ENCODE measurements at places on chromosomes 3 and 15. TPM values are rescaled to one million over a fixed set of nuclear protein-coding genes. Genes with fewer than 3 reads are reported as not detected.

DNA sequence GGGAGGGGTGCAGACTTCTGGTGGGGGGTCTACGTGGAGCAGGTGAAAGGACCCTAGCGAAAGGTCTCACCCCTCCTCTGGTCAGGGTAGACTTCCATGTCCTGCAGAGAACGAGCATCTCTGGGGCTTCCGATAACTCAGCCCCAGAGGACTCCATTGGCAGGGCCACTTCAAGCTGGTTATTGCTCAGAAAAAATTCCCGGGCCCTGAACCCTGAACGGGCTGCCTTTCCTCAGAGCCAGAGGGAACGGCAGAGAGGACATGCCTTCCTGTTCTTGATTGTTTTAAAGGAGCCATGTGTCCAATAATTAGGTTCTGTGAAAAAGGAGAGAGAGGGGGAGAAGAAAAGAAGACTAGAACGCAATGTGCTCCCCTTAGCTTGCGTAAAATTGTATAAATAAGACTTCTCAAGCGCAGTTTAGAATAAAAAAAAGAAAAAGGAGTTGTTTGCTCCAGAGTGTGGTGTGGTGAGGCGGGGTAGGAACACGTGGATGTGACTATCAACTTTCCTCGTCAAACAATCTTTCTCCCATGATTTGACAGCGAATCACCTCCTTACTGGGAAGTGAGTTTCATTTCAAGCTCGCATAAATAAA, 193.4 kb upstream of the UBE2E1 start:
- no peak for DNase-seq

DNA sequence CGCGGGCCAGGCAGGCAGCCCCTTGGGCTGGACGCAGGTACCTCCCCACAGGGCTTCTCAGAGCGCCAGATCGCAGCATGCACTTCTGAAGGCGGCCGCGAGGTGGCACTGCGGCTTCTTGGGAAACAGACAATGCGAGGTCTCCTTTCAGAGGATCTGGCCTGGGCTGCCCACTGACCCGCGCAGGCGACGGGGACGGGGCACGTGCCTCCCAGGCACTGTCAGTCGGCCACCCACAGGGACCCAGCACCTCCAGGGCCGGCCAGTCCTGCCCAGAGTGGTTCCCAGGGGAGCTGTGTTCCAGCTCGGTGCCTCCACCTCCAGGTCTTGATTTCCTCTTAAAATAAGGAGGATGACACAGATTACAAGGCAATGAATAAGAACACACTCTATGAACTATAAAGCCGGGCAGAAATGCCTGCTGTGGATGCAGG, 24.4 kb upstream of the TXNRD3 start:
- peak; percentile 59 for DNase-seq

DNA sequence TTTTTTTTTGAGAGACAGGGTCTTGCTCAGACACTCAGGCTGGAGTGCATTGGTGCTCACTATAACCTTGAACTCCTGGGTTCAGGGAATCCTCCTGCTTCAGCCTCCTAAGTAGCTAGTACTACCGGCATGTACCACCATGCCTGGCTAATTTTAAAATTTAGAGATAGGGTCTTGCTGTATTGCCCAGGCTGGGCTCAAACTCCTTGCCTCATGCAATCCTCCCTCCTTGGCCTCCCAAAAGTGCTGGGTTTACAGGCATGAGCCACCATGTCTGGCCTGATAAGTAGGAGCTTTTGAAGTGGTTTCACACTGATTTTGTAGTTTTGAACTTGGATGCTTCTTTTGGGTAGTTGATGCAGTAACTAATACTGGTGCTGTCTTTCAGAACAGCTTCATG, 7.8 kb downstream of the MAP2K1 start:
- DNase-seq: no peak

DNA sequence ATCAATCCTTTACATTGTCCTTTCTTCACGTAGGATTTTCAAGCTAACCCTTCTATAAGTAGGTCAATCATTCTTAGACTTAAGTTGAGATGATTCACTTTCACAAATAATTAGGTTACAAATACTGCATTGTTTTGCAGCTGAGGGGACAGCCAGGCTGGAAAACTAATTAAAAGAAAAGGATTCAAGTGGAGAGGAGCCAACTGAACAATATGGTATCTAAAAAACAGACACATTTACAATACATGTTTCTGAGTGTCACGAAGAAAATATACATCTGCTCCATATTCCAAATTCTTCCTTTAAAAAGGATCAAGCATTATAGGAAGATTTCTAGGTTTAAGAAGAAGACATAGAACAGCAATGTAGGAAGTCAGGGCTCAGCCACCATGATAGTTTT, 70.2 kb downstream of the PEAK1 start:
- no peak for DNase-seq

FHIT gene
- total RNA-seq: 0.87 TPM

KBTBD8 gene
- 2.9 TPM for total RNA-seq

GRCh38 chr15:40251486-40252140, 12.8 kb downstream of the PAK6 start:
- no peak for DNase-seq

- DNase-seq: no peak
Measured at GRCh38 chr15:75850708-75851107, 7.5 kb downstream of the UBE2Q2 start.

GRCh38 chr3:182133752-182134151, 422.0 kb downstream of the SOX2 start:
- DNase-seq: no peak

- DNase-seq: no peak
Measured at GRCh38 chr3:152177757-152178156, 91.0 kb upstream of the MBNL1 start.

PYGO1 gene
- 7.8 TPM for total RNA-seq

- peak; percentile 18 for DNase-seq
Measured at GRCh38 chr3:170355738-170356595, 1.5 kb upstream of the SKIL start.

GRCh38 chr3:140428380-140428779, 249.5 kb upstream of the TRIM42 start:
- no peak for DNase-seq

GP9 gene
- total RNA-seq: not detected

DNA sequence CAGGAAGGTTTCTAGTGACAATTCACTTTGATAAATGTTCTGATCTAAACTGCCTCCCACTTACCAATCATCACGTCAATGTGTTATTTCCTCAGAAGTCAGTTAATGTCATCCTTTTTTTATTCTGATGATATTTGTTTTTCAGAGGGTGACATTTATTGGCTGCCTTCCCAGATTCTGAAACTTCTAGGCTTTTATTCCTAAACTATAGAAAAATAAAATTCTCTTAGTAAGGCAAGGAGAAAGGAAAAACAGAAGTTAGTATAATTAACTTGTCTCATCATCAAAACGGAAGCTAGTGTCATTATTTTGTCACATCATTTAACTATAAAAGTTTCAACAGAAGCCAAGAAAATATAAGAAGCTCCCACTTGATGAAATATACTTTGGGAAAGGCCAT, 100.0 kb upstream of the C3orf80 start:
- DNase-seq: no peak

DNA sequence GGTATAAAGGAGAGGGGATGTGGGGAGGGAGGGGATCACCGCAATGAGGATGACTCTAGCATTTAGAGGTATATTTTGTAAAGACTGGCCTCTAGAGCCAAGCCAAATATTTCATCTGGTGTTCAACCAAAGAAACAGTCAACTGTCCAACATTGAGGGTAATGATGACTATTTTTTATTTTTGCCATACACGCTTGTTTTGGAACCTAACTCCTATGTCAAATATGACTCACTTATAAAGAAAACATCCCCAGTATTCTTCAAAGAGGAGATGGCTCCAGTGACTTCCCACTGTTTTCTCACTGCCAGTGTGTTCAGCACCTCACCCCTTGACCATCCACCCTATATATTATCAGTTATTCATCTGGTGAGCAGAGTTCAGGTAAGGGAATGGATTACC, 77.3 kb downstream of the WNT5A start:
- no peak for DNase-seq

- no peak for DNase-seq
Measured at GRCh38 chr15:91940496-91941381, 87.2 kb downstream of the SLCO3A1 start.

DNA sequence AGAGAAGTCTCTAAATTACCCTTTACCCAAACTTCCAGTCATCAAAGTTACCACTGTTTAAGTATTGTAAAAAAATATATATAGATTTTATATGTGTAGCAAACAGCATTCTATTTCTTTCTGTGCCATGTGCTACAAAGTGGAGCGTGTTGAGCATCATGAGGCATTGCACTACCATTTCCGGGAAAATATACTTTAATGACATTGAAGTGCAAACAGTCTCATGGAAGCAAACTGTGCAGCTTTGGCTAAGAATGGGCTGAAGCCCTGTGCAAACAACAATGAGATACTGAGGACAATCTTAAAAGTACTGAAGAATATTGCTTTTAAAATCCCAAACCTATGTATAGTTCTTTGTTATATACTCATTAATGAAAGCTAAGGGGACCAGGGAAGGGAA, 6.5 kb upstream of the RPL22L1 start:
- no peak for DNase-seq

PPP1R14D gene
- total RNA-seq: not detected

DHX30 gene
- total RNA-seq: 36.0 TPM

CP gene
- total RNA-seq: 2.6 TPM

GRCh38 chr15:48681353-48681752, 35.8 kb upstream of the FBN1 start:
- DNase-seq: no peak

DNA sequence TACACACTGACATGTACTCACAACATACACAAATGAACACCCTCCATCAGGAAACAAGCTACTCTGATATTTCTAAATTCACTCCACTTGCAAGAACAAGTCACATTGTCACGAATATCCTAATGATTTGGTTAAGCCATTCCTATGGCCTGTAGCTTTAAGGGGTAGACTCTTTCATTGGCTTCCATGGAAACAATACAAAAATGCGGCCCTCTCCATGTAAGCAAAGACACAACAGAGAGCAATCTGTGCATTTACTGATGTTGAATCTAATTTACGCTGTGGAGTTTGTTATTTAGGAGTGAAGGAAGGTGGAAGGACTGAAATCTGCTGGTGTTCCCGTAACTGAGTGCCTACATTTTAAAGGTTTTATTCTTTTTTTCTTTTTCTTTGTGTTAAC, 114.5 kb downstream of the FMN1 start:
- DNase-seq: no peak

- no peak for DNase-seq
Measured at GRCh38 chr15:94097552-94097951, 133.8 kb upstream of the MCTP2 start.

DNA sequence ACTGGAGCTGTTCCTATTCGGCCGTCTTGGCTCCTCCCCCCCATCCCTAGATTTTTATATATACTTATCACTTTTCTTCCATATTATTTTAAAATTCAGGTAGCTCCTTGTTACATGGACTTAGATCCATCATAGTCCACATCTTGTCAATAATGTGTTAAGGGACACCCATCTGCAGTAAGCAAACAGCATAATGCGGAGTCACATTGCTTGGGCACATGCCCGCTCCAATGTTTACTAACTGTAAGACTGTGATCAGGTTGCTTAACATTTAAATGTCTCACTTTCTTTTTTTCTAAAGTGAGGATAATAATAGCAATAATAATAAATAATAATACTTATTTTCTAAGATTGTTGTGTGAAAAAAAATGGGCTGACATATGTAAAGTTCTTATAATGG, 303.2 kb upstream of the SOX14 start:
- no peak for DNase-seq

DNA sequence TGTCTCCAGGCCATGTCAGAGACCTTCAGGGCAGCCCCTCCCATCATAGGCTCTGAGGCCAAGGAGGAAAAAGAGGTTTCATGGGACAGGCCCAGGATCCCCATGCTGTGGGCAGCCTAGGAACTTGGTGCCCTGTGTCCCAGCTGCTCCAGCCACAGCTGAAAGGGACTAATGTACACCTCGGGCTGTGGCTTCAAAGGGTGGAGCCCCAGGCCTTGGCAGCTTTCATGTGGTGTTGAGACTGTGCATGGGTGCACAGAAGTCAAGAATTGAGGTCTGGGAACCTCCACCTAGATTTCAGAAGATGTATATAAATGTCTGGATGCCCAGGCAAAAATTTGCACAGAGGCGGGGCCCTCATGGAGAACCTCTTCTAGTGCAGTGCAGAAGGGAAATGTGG, 6.6 kb upstream of the SSR3 start:
- DNase-seq: no peak

- no peak for DNase-seq
Measured at GRCh38 chr3:126414961-126415660, 20.4 kb downstream of the CFAP100 start.

GRCh38 chr15:101204739-101205535, 46.9 kb downstream of the CHSY1 start:
- no peak for DNase-seq

TRIM71 gene
- total RNA-seq: not detected

- peak; percentile 45 for DNase-seq
Measured at GRCh38 chr15:67850994-67851571, 11.2 kb upstream of the RNU6-1 start.

GRCh38 chr3:72520690-72521308, 327.4 kb downstream of the SHQ1 start:
- peak; percentile 56 for DNase-seq

GRCh38 chr15:99537344-99537743, 28.4 kb upstream of the MEF2A start:
- DNase-seq: no peak

- no peak for DNase-seq
Measured at GRCh38 chr3:36736301-36736700, 28.1 kb downstream of the DCLK3 start.

SATB1 gene
- total RNA-seq: 5.8 TPM

DNA sequence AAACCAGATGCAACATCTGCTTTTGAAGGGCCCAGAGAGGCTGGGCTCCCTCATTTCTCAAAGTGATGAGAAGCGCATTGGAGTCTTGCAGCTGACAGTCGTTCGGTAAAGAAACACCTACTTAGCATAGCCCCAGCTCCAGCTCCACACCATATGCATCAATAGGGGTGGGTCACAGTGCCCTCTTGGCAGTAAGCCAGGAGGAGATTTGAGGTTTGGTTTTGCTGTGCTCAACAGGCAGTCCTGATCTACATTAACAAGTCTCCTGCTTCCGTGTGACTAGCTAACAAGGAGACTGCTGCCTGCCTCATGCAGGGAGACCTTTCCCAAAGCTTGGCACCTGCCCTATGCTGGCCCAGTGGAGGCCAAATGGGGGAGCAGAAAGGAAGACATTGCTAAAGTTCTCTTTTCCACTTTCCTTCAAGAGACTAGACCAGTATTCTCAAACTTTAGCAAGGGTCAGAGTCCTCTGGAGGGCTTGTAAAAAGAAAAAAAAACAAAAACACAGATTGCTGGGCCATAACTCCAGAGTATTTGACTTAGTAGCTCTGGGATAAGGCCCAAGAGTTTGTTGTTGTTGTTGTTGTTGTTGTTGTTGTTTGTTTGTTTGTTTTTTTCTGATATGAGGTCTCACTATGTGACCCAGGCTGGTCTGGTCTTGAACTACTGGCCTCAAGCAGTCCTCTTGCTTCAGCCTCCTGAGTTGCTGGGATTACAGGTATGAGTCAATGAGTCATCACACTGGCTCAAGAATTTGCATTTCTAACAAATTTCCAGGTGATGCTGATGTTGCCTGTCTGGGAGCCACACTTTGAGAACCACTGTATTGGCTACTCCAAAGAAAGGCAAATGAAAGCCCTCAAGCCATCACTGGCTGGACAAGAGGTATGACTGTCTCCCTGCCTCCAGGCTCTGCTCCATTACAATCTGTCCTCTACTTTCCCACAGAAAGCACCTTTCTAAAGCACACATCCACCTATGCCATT, 294.9 kb downstream of the RORA start:
- peak; percentile 16 for DNase-seq

GRCh38 chr3:187783098-187783497, 37.8 kb upstream of the BCL6 start:
- DNase-seq: peak; percentile 94

- DNase-seq: no peak
Measured at GRCh38 chr15:37059086-37059485, 41.3 kb downstream of the MEIS2 start.

CGNL1 gene
- total RNA-seq: 0.43 TPM

MYH15 gene
- total RNA-seq: 0.10 TPM

All from H4 (cell line).